ENCODE measurements at places on chromosomes 11 and 22. TPM values are rescaled to one million over a fixed set of nuclear protein-coding genes. Genes with fewer than 3 reads are reported as not detected.

Gene CLMP
- 0.55 TPM for total RNA-seq

DNA sequence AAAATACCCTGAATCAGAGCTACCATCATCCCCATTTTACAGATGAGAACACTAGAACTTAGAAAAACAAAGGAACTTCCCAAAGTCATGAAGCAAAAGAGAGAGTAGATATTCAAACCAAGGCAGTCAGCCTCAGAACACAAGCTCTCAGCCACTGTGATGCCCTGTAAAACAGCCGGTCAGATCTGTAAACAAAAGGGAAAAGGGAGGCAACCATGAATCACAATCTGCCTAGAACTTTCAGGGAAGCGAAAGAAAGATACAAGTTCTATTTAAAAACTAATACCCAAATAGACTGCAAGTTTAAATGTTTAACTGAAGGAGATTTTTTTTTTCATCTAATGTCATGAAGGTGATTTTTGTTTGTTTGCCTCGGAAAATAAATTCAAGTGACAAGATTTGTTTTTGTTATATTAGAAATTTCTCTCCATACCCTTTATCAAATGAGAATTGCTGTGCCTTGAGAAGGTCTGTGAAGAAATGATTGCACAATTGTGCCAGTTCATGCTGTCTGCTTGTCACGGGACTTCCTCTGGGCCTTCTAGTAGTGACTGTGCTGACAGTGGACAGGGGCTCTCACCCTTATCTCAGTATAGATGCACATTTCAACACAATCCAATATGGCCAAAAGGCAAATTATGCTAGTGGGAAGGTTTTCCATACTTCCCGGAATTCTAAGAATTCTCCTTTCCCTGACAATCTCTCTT lies 11.7 kb downstream of the SAA1 start:
- no peak for DNase-seq

DNA sequence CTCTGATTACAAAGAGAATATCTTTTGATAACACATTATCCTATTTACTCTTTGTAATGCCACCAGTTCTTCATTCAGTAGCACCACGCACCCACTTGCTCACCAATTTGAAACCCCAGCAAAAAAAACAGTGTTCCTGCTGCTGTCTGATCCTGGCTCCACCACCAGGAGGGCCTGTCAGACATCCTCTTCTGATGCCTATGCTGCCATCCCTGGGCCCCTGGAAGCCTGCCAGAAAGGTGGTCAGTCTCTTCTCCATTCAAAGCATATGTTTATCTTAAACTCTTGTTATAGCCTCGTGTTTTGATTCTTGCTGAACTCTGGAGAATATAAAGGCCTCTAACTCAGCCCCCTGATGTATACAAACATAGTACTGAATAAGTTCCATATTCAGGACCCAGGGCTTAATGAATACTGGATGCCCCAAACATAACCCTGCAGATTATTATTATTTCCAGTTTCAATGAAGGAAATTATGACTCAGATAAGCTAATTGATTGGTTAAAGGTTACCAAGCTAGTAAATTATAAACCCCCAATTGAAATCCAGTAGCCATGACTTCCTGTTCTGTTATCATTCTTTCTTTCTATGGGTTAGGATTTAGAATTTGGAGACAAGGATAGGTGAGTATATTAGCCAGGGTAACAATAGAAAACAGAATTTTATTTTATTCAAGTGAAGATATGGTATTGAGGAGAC lies 116.7 kb downstream of the NTM start:
- no peak for DNase-seq

Gene MFRP
- total RNA-seq = not detected

- no peak for DNase-seq
These were observed 35.7 kb downstream of the TBCEL start for GRCh38 chr11:121059605-121060004.

- DNase-seq = no peak
These were observed 15.0 kb upstream of the APOA1 start for GRCh38 chr11:116852261-116853031.

DNA sequence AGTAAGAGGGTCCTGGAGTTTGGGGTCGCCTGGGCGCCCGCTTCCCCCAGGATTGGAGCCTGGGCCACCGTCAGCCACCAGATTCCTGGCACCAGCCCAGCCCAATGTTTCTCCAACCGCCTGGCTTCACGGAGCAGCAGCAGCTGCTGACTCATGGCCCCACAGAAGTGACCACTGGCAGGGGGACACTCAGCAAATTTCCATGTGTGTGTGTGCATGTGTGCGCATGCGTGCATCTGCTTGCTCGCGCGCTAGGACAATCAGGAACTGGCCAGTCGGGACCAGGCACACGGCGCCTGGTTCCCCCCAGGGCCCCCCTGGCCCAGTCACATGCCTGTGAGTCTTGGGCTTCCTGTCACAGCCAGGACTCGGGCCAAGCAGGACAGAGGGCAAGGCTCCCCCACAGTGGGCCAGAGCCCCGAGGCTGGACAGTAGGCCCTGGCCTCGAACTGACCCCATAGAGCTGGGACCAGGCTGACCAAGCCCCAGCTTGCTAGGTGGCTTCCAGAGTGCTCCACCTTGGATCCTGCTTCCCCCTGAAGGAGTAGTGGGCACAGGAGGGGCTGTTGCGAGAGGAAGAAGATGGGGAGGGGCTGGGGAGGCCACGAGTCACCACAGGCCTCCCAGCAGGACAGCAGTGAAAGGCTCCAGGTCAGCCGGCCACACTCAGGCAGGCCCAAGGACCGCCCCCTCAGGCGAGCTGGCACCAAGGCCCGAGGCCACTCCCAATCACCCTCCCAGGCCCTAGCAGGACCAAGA lies 3.2 kb downstream of the CTSD start:
- DNase-seq = no peak

GRCh38 chr22:49858827-49859226 lies 5.2 kb downstream of the ZBED4 start:
- no peak for DNase-seq

DNA sequence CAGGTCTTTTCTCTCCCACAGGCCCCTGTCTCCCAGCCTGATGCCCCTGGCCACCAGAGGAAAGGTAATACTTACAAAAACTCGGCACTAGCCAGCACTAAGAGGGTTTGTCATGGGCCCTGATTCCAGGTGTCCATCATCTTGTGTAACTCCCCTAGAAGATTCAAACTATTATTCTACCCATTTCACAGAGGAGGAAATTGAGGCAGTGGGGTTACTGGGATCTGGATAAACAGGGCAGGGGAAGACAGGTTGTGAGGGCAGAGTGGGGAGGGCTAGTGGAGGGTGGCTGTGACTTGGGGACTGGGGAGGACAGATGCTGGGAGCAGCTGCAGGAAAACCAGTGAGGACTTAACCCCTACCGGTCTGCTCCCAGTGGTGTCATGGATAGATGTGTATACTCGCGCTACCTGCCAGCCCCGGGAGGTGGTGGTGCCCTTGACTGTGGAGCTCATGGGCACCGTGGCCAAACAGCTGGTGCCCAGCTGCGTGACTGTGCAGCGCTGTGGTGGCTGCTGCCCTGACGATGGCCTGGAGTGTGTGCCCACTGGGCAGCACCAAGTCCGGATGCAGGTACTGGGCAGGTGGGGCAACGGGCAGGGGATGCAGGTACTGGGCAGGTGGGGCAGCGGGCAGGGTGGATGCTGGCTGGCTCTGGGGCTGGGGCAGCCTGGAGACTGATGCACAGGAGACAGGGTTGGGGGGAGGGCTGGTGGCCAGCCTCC lies 1.2 kb downstream of the VEGFB start:
- DNase-seq = no peak

DNA sequence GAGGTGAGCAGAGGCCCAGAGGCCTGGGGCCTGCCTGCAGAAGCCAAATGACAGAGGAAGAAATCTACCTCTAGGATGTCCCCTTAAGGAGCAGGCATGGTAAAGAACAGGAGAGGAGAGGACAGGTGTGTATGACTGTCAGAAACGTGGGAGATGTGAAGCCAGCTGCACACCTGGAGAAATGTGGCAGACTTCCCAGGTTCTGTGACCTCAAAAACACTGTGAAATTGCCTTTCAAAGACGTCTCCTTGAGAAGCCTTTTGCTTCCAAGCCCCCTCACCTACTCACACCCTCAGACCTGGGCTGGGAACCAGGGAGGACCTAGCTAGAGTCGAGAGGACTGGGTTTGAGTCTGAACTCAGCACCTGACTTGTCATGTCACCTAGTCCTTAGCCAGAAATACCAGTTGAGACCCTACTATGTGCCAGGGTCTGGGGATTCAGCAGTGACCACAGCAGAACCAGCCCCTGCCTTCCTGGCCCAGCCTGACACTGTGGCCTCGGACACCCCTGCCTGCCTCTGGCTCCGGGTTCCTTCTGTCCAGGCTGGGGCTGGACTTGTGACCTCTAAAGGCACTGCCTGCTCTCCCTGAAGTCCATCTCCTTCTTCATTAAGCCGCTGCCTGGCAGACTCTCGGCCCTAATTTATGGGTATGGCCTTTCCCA lies 5.6 kb downstream of the TPBGL start:
- no peak for DNase-seq

- DNase-seq = no peak
These were observed 401.6 kb upstream of the CCDC90B start for GRCh38 chr11:83687787-83688186.

- no peak for DNase-seq
These were observed 29.1 kb upstream of the SYT9 start for GRCh38 chr11:7222619-7223018.

GRCh38 chr22:46663436-46664100 lies 43.4 kb downstream of the GRAMD4 start:
- no peak for DNase-seq

- DNase-seq = no peak
These were observed 25.7 kb upstream of the CRTAM start for GRCh38 chr11:122812638-122813037.

GRCh38 chr11:2933375-2934020 lies 4.3 kb upstream of the PHLDA2 start:
- peak; percentile 60 for DNase-seq

DNA sequence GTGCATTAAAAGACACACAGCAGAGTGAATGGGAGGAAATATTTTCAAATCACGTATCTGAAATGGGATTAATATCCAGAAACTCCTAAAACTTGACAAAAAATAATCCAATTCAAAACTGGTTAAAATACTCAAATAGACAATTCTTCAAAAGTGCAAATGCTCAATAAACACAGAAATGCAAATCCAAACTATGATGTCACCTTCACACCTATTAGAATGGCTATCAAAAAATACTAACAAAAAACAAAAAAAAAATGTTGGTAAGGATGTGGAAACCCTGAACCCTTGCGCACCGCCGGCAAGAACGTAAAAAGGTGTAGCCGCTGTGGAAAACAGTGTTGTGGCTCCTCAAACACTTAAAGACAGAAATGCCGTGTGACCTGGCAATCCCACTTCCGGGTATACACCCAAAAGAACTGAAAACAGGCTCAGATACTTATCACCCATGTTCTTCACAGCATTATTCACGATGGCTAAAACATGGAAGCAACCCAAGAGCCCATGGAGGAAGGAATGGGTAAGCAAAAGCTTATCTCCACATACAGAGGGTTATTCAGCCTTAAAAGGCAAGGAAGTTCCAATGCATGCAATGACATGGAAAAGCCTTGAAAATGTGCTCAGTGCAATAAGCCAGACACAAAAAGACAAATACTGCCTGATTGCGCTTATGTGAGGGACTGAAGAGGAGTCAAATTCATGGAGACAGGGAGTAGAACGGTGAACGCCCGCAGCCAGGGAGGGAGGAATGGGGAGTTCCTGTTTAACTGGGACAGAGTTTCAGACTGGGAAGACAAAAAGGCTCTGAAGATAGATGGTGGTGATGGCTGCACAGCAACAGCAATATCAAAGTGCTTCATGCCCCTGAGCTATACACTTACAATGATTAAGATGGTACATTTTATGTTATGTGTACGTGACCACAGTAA lies 19.6 kb downstream of the BRD1 start:
- peak; percentile 72 for DNase-seq

GRCh38 chr11:1354125-1354938 lies 35.4 kb upstream of the BRSK2 start:
- DNase-seq = no peak

- no peak for DNase-seq
These were observed 1.5 kb upstream of the IL17RA start for GRCh38 chr22:17083255-17083654.

GRCh38 chr11:100638648-100639047 lies 48.4 kb upstream of the ARHGAP42 start:
- DNase-seq = no peak

DNA sequence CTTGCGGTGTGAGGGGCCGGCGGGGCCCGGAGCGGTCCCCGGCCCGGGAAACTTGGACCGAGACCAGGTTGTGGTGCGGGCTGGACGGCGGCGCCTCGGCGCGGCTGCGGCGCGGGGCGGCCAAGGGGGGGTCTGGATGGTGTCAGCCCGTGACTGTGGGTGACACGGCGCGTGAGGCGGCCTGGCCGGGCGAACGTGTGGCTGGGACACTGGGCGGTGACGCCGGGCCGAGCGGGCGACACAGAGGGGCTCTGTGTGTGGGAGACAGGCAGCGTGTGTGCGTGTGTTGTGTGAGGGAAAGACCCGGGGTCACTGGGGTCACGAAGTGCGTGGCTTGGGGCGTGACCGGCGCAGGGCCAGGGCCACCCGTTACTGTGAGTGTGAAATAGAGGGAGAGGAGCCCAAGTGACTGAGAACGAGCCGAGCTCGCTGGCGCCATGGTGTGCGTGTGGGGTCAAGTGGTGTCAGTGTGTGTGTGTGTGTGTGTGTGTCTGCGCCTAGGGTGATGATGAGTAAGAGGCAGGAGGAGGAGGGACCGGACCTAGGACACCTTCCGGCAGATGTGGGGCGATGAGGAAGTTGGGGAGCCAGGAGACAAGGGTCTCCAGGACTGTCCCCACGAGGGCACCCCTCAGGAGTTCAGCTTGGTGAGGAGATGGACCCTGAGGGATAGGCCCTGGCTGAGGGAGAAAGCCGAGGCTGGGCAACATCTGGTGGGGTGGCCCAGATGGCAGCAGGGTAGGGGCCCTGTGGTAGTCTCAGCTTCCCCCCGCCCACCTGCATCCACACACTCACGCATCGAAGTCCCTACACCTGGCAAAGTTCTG lies 817 bp downstream of the RELT start:
- peak; percentile 70 for DNase-seq

Gene FXYD2
- total RNA-seq = 9.3 TPM

Gene ANGPTL5
- not detected for total RNA-seq

GRCh38 chr11:91921974-91922373 lies 302.6 kb upstream of the FAT3 start:
- DNase-seq = no peak

DNA sequence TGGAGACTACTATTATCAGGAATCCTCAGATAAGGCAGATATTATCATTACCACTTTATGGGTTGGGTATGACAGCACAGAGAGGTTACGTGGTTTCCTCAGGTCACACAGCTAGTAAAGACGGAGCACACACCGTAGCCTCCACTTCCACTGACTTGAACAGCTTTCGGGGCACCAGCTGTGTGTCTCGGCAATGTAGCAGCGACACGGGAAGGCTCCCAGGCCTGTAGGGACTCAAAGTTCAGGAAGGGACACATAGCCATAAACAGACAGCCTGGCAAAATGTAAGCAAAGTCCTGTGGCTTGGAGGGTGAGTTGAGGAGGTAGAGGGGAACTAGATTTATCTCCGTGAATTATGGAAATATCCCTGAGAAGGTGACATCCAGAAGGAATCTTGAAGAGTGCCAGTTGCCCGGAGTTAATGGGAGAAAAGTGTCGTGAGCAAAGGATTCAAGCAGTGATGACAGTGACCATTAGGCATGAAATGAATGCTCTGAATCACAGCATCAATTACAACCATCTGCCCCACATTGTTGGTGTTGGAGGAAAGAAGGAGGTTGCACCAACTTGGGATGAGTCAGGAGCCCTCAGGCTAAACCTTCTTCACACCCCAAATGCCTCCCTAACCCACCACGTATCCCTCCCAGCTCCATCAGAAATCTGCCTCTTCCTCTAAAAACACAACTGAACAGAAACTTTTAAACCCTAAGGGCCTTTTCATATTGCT lies 106.7 kb upstream of the ASPHD2 start:
- DNase-seq = no peak

- DNase-seq = no peak
These were observed 4.0 kb downstream of the SAA1 start for GRCh38 chr11:18270102-18270501.

Gene E2F8
- not detected for total RNA-seq
